ENCODE measurements at places on chromosomes 6 and 20.

DNA sequence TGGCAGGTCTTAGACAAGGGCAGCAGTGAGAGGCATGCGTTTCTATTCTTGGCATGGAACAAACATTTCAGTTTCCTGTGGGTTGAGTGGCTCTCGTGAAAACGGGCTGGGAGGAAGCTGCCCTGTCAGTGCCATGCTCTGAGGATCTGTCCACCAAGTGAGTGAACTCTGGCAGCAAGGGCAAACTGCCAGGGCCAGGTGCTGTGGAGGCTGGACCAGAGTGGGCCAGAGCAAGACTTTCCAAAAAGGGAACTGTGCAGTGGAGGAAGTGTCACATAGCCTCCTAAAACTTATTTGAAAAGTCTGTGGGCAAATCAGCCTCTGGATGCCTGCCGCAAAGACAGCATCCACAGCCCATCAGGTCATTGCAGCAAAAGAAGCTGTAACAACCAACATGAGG lies 44.2 kb upstream of the TAB2 start:
- DNase-seq = no peak

DNA sequence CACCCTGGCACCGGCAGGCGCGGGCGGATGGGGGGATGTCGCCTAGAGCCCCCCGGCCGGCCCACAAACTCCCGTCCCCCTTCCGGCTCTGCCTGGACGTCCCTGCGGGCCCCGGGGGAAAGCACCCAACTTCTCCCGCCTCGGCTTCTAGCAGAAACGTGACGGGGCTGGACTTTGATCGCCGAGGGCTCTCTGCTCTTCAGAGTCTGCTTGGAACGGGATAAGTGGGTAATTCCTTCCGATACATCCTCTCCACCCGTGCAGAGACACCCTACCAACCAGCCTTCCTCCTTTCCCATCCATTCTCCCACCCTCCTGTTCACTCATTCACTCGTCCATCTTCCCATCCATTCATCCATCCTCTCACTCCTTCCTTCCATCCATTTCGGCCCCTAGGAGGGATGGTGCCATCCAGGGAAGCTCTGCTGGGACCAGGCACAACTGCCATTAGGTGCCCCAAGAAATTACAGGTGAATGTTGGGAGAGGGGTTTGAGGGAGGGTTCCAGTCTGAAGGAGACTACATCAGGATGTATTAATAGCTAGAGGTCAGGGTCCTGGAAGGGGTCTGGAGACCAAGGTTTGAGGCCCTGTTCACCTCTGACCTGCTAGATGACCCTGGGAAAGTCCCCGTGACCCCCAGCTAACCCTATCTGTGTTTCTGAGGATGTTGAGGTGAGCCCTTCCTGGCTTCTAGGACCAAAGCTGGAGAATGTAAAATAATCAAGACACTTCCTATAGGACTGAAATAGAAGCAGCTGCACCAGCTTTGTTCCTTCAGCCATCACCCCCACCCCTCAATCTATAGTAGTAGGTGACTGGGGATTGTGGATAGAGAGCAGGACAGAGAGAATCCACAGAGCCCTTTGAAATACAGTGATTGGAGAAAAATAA lies 538 bp downstream of the TTLL9 start:
- DNase-seq = no peak

DNA sequence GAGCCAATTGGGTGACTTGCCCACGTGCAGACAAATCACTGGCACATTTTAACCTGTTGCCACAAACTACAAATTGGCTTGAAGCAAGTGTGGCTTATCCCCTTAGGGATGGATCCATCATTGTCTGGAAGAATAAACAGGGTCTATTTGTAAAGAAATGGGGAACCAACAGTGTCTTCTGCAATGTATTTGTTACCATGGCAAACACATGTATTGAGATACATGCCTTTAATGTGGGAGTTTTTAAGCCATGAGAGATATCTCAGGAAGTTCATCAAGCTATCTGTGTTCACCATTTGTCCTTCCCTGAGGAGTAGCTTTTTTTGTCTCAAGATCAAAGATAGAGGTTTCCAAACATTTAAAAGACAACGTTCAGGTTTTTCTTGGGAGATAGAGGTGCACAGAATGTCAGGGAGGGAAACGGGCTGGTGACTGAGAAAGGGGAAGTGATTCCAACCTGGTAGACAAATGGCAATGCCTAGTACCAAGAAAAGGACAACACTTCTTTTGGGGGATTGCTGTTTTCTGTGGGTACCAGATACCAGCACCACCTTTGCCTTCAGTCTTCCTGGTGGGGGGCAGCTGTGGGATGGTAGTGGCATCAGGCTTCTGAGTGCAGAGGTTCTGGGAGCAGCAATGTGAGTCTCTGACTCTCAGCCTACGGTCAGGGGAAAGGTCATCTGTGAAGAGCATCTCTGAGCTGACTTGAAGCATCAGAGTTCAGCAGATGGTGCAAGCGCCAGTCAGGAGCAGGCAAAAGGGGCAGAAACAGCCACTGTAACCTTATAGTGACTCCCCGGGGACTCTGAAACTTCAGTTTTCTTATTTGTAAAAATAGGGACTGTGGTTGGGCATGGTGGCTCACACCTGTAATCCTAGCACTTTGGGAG lies 20.1 kb upstream of the BCAS1 start:
- no peak for DNase-seq

DNA sequence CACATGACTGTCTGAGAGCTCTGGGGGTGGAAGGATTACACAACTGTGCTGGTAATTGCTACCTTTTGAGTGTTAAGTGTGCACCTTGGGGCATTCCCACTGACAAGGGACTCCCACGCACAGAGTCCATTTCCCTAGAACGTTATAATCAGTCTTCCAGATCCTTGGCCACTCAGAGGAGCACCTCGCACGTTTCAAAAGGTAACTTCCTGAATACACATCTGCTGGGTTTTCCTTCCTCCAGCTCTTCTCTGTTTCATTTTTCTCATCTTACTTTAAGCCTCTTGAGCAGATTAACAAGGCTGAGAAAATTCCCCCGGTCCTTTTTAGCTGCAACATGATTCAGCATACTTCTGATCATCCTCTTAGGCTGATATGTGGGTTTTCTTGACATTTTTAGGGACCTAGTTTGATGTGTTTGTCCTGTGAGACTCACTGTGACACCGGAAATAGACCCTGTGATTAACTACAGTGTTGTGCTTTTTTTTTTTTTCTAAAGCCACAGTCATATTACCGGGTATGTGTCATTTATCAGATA lies 98.4 kb upstream of the DUSP22 start:
- no peak for DNase-seq
